GM20000 (cell line): ENCODE measurements at places on chromosomes 7 and 10.

DNA sequence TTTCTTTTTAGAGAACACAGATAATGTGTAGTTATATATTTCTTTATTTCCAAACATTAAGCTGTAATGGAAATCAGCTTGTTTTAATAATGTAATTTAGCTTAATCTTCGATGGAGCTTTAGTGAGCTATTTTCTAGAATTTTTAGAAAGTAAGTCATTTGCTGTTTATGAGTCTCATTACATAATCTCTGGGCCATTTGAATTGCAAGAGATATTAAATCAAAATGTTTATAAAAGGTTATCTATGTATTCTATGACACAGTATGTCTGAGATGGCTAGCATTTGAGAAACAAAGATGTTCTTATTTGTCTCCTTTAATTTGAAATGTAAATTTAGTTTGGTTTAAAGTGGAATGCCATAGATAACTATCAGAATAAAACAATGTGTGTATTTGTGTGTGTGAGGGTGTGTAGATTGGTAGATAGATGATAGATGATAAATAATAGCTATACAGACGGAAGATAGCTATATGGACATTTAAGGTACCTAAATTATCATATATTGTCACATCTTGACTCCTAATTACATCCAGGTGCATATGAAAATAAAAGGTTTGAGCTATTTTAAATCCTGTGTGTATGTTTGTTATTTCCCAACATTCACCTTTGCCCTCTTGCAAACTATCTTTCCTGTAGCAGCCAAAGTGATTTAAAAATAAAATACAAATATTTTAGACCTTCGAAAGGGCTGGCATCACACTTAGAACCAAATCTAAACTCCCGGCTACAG, 478.0 kb upstream of the KLF6 start:
- no peak for DNase-seq

DNA sequence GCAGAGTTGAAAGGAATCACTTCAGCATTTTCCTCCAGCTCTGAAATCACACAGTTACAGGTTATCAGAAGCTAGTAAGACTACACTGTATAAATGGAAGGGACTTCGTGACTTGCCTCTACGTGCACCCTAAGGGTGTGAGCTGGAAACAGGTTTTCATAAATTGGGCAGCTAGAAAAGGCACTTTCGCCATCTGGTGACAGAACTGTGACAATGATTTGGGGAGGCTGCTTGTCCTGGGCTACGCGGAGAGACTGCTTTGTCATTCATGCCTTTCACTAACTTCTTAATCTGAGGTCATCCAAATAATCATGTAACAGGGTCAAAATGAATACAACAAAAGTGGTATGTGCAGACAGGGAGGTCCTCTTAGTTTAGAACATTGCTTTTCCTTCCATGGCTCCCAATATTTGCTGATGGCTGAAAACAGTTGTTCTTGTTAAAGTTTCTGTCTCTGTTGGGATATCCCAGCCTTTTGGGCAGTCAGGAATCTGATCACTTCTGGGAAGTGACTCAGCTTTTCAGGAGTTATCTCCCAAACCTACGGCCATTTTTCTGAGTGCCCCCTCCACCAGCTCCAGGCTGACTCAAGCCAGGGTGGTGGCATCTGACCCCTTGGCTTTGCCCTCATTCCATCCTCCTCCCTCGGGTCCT, 17.8 kb downstream of the VWC2 start:
- DNase-seq = peak; percentile 67

- DNase-seq = peak; percentile 40
Measured at GRCh38 chr7:31744294-31744874, 57.4 kb downstream of the PPP1R17 start.

GRCh38 chr10:74882831-74883230, 56.4 kb downstream of the KAT6B start:
- DNase-seq = no peak

GRCh38 chr7:130845581-130846085, 111.6 kb upstream of the KLF14 start:
- DNase-seq = no peak

DNA sequence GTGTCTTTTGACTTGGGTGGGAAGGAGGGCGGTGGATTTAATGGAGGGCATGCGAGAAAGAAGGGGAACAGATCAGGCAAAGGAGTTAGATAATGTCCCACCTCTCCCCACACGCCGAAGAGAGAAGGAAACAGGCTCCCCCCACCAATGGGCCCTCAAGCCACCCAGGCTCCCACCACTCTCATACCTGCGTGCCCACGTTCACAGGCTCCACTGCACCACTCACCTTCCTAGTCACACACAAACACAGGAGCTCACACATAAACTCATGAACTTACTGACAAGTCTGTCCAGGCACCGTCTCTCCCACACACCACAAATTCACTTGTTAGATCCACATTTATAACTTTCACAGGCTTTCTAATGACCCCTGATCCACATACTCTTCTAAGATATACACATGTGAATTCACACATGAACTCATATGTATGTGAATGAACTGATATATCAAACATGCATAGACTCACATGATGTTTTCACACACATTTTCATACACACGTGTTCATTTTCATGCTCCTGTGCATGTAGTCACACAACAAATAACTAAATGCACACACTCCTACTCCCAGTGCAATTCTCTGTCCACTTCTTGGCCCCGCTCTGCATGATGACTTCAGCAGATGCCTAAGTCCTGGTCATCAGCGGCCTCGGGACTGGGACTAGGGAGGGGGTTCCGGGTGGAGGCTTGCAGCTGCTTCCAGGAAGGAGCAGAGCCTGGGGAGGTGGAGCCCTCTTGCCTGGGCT, 1.5 kb downstream of the LZTS2 start:
- no peak for DNase-seq

DNA sequence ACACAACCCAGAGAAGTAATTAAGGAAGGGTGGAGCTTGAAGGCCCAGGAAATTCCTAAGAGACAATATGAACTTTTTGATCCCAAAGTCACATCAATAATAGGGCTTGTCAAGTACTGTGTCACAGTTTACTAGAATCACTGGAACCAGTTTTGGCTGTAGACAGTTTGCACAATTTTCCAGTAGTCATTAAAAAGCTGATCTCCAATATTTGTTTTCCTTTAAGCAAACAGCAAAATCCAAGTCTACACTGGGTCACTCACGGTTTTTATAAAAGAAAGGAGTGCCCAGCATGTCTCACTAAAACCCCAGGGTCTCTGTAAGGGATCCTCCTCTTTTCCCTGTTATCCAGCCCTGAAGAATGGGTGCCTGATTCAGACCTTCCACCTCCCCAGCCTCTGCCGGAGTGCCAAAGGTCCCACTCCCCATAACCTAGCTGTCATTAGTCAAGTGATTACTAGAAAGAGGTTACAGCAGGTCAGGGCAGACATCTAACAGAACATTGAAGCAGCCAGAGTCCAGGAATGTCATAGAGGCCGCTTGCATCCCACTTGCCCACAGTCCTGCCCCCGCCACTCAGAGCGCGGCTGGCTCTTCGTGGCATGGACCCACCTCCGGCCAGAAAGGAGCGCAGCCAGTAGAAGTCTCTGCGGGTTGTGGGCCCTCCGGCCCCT, 552 bp downstream of the SLC25A16 start:
- DNase-seq = no peak

GRCh38 chr7:91228927-91229558, 35.2 kb upstream of the FZD1 start:
- no peak for DNase-seq

DNA sequence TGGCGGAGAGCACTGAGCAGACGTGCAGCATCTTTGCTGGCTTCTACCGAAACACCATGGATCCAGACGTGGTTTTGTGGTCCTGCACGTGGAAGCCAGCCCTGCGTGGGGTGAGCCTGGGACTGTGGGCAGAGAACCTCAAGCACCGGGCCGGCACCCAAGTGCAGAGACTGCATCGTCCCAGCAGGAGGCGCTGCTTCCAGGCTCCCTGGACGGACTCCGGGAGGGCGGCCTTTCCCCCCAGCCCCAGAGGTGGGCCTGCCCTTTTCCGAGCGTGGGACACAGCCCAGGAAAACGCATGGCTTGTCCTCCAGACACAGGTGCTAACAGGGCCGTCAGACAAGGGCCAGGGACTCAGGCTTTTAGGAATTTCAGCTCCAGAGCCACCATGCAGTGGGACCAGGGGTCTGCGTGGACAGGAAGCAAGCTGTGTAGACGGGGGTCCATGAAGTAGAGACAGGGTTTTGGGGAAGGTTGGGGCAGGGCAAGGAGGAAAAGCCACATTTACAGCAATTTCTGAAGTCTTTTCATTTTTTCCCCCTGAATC, 303.9 kb downstream of the WDR37 start:
- DNase-seq = no peak

- DNase-seq = peak; percentile 52
Measured at GRCh38 chr7:5139998-5140397, 50.0 kb upstream of the WIPI2 start.

- no peak for DNase-seq
Measured at GRCh38 chr10:4450981-4451908, 374.8 kb upstream of the AKR1E2 start.

GRCh38 chr7:139807009-139807408, 22.1 kb upstream of the TBXAS1 start:
- DNase-seq = no peak

DNA sequence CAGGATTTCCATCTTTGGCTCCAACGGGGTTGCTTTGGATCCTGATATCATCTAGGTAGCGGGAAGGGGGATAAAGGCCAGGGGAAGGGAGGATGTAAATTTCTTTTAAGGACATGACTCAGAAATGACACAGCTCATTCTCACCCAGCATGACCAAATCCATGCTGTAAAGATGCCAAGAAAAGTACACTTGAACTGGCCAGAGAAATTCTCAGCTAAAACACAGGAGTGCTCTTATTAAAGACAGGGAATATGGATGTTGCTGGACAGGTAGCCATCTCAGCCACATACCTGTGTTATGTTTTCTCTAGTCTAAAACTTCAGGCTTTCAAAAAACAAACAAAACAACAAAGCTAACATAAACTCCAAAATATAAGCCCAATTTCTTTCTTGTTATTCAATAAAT, 68.3 kb downstream of the NAMPT start:
- DNase-seq = no peak

GRCh38 chr10:56728349-56728748, 367.3 kb upstream of the ZWINT start:
- DNase-seq = no peak

DNA sequence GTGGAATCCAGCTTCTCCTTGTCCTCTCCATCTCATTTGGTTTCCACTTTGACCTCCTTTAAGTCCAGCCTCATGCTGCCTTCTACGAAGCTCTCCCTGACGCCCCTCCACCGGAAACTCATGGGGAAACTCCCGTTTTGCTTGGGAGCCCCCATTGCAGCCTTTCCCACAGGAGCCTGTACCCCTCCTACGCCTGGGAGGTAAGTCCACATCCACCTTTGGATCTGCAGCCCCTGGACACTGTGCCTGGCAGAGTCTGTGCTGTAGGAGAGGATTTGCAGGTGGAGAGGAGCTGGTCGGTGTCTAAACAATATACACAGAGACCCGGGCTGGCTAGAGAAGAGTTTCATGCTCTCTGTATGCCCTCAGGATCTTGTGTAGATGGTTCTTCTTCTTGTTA, 296.1 kb downstream of the GLRX3 start:
- DNase-seq = no peak

- DNase-seq = no peak
Measured at GRCh38 chr10:26839966-26840627, 20.7 kb downstream of the ABI1 start.

GRCh38 chr10:43268491-43268890, 1.6 kb upstream of the RASGEF1A start:
- no peak for DNase-seq

DNA sequence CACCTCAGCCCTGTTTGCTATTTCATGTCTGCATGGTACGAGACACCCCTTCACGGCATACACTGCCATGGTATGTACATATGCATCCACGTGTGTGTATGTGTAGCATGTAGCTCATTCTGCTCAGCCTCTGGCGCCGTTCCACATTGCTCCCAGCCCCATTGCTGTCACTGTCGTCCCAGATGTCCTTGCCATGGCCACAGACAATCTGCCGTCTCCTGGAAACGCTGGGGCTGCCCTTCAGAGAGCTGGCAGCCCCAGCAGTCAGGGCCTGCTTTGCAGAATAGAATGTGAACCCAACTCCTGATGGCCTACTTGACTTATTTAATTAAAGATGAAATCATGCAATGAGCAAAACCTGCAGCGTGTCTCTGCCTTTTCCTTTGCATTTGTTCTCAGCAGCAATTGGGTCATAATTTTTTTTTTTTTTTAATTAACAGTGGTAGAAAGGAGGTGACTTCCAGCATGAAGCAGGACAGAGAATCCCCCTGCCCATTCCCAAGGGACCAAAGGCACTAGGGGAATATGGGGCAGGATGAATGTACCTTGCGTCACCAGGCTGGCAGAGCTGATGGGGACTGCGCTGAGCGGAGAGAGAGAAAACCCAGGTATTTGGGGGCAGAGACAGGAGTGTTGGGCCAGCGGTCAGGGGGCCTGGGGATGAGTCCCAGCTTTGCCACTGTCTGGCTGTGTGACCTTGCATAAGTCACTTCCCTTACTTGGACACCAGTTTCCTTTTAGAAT, 49.2 kb downstream of the CHST3 start:
- DNase-seq = no peak

DNA sequence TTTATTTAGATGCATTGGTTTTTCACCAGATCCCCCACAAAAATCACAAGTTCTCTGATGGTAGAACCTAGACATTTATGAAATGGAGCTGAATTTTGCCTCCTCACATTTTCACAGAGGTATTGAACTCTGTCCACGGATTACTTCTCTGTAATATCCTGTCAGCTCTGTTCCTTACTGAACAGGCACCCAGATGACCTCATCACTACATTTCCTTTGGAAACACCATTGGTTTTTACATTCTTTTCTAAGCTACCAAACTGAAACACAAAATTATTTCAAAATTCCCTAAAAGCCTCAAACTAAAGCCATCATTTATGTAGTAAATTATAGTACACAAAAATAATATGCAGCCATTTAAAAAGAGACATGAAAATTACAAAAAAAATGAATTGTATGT, 98.3 kb upstream of the KCNIP2 start:
- DNase-seq = no peak

GRCh38 chr7:87506246-87507180, 31.0 kb upstream of the ABCB4 start:
- no peak for DNase-seq

DNA sequence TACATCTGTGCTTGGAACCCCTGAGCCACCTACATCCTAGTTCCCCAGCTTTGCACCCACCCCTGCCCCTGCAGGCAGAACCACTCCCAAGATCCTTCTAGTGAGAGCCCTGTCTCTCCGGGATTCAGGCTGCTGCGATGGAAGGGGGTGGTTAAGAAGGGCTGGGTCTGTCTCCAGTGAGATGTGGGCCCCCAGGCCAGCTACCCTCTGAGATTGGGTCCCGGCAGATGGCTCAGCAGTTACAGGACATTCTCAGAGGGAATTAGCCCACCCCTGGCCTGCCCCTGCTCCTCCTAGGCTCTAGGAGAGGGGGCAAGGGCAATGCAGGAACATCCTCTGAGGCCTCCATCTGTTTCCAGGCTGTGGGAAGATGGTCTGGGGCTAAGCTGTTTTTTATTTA, 27.7 kb downstream of the SLC29A3 start:
- DNase-seq = no peak

DNA sequence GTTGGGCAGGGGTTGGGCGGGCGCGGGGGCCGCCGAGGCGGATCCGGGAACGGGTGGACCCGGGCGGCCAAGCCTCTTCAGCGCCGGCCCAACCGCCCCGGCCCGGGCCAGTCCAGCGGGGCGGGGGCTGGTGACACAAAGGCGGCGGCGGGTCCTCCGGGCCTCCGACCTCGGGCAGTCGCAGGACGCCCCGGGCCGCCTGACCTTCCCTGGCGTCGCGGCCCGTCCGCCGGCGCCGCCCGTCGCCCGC, 54.2 kb downstream of the METTL2B start:
- no peak for DNase-seq

- no peak for DNase-seq
Measured at GRCh38 chr10:73586583-73586984, 4.6 kb downstream of the USP54 start.
